Suppressor macrophage (primary cell): ENCODE measurements at places on chromosomes 4 and X.

GRCh38 chr4:152573861-152574260, 38.0 kb upstream of the FBXW7 start:
- no peak for DNase-seq

GRCh38 chrX:131544218-131544617, 344 bp downstream of the OR13H1 start:
- no peak for DNase-seq

DNA sequence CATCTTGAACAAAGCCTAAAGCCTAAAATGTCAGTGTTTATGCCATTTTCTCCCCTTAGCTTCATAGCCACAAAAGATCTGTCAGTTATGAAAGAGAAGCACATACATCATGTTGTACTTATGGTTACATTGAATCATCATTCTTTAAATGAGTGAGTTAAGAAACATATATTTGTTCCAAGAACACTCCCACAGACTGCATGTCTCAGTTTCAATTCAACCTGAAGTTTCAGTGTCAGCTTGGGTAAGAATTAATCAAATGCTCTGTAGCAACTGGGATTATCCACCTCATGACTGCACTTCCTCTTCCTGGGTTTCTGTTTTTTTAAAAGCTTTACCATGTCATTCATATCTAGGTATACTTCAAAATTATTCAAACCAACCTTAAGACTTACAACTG, 3.9 kb upstream of the TMPRSS11B start:
- DNase-seq: peak; percentile 37

DNA sequence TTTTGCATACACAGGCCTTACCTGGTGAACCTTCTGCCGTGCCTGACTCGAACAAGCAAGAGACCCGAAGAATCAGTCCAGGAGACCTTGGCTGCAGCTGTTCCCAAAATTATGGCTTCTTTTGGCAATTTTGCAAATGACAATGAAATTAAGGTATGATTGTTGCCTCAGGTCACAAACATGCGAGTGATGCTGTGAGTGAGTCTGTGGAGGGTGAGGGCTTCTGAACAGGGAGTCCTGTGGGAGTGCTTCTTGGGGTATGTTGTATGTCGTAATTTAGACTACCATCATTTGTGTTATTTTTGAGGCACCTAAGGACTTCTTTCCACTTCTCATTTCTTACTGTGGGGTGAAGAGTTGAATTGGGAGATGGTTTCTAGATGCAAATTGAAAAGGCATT, 32.8 kb downstream of the HTT start:
- no peak for DNase-seq

GRCh38 chr4:112023402-112023950, 121.8 kb upstream of the FAM241A start:
- no peak for DNase-seq

DNA sequence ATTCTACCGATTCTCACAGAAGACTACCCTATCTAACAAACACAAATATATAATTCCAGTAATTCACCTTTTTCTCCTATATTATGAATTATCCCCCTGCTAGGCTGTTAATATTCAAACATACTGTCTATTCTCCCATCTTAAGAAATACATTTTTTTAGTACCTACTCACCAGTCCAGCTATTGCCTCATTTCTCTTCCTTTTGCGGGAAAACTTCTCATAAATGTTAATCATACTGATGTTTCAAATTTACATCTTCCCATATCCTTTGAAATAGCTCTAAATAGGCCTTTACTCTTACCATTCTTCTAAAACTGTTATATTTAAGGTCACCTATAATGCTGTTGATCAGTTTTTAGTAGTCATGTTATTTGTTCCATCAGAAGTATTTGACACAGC, 759.1 kb upstream of the SLIT2 start:
- no peak for DNase-seq

GRCh38 chr4:99998062-99998867, 48.2 kb upstream of the H2AZ1 start:
- peak; percentile 23 for DNase-seq

GRCh38 chr4:176850436-176850835, 57.7 kb upstream of the VEGFC start:
- no peak for DNase-seq

- DNase-seq: peak; percentile 43
Measured at GRCh38 chr4:109559625-109559982, 442 bp upstream of the MCUB start.

DNA sequence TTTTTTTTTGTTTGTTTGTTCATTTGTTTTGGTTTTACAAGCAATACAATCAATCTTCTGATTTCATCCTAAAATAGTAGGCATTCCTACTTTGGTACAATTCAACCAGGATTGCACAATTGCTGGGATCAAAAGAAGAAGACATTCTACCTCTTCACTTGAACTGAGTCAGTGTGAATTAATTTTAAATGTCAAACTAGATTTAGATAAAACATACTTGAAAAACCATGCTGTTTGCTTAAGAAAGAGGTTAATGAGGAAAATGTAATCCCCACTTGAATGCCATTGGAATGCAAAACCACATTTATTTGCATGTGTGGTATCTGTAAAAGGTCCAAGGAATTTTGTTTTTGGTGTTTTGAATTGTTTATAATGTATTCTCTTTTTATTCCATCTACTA, 40.5 kb downstream of the HAND2 start:
- DNase-seq: no peak

DNA sequence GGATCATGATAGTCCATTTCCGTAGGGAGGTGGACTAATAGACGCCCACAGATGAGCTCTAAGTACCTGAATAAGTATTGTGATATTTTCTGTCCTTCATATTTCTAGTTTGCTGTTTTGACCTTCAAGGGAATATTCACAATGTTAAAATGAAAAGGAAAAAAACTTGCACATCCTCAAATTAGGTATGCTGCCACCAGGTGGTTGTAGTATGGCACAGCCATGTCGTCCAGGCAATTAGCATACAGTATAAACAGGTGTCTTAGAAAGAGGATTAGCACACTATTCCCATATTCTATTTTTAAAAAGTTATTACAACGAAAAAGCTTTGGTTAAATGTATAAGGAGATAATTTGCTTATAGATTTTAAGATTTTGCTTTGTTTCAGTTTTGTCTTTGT, 802.0 kb downstream of the RPA4 start:
- peak; percentile 35 for DNase-seq

GRCh38 chr4:10181745-10182445, 65.3 kb upstream of the WDR1 start:
- DNase-seq: no peak

DNA sequence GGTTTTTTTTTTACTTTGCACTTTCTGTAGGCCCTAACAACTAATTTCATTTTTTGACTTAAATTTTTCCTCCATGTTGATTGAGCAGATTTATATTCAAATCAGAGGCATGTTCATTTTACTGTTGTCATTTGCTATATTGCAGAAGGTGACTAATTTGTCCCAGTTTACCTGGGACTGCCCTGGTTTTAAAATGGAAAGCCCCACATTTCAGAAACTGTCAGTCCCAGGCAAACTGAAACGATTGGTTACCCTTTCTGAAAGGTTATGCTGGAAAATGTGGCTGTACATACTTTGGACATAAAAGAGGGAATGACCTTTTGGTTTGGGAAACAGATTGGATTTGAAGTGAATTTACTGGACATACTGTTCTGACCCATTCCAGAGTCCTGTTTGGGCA, 160.0 kb downstream of the SPCS3 start:
- DNase-seq: no peak

GRCh38 chr4:10321931-10322330, 135.3 kb downstream of the ZNF518B start:
- DNase-seq: no peak

- DNase-seq: no peak
Measured at GRCh38 chr4:140344101-140344500, 29.3 kb upstream of the SCOC start.

- no peak for DNase-seq
Measured at GRCh38 chrX:5324546-5324945, 904.1 kb downstream of the NLGN4X start.

GRCh38 chrX:69162361-69162865, 2.8 kb downstream of the PJA1 start:
- no peak for DNase-seq

GRCh38 chr4:44553180-44553579, 98.2 kb downstream of the YIPF7 start:
- no peak for DNase-seq

GRCh38 chr4:167903291-167903721, 189.0 kb upstream of the ANXA10 start:
- DNase-seq: no peak

- no peak for DNase-seq
Measured at GRCh38 chr4:5755161-5755560, 44.2 kb downstream of the EVC start.

DNA sequence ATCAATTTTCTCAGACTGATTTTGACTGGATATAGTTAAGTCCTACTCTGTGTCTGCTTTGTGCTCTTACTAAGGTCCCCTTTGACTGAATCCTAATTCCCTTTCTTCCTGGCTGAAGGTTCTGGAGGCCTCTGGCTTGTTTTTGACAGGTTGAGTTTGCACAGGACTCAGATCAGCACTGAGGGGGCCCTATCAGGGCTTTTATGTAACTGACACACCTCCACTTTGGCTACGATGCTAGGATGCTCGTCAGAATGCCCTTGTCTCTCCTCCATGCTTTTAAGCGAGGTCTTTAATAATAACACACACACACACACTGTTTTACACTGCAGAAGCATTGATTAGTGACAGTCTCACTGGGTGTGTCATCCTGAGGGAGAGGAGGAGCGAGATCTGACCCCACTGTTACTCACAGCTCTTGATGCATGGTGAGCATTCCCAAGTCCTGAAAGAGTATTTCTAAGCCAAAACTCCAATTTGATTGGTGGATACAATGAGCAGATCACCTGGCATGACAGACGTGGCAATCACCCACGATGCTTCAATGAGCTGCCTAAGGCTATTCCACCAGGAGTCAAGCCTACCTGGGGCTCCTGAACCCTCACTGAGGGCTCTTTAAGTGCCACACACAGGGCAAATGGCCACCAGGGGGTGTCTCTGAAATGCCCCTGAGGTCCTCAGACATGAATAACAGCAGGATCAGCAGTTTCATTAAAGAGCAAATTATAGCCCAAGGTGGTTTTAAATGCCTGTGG, 130.4 kb upstream of the CPEB2 start:
- DNase-seq: peak; percentile 38

- DNase-seq: no peak
Measured at GRCh38 chr4:38131371-38132091, 171.3 kb downstream of the PTTG2 start.

DNA sequence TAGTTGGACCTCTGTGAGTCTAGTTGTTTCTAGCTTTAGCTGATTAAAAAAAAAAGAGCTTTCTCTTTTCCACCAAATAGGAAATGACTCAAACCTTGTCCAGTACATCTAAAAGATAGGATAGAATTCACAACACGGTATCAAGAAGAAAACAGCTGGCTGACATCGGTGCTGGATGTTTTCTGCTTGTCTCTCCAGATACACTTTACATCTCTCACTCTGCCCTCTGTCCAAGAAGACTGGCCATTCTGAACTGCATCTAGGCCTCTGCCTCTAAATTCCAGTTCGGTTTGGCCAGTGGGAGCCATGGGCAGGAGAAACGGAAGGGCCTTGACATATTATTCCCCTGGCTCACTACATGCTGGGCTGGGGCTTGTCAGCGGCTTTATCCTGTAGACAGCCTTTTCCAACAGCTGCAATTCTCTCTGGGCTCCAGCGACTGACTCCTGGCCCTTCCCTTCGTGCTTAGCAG, 57.3 kb upstream of the SHISA3 start:
- DNase-seq: no peak

- no peak for DNase-seq
Measured at GRCh38 chrX:18725310-18725943, 18.0 kb downstream of the PPEF1 start.

DNA sequence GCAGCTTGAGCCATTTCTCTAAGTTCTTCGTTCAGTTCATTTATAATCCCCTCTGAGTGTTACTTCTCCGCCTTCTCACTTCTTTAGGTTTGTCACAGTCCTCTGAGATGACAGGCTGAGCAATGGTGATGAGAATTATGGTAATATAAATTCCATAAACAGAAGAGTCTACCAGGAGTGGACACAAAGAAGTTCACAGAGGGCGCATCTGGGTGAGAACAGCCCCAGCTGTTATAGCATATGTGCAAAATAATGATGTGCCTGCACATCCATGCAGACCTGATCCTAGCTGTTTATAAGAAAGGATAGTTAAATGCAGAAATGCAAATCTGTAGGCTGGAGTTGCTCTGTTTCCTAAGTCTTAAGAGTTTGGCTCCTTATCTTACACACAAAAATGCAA, 377.5 kb downstream of the KCNIP4 start:
- DNase-seq: no peak

DNA sequence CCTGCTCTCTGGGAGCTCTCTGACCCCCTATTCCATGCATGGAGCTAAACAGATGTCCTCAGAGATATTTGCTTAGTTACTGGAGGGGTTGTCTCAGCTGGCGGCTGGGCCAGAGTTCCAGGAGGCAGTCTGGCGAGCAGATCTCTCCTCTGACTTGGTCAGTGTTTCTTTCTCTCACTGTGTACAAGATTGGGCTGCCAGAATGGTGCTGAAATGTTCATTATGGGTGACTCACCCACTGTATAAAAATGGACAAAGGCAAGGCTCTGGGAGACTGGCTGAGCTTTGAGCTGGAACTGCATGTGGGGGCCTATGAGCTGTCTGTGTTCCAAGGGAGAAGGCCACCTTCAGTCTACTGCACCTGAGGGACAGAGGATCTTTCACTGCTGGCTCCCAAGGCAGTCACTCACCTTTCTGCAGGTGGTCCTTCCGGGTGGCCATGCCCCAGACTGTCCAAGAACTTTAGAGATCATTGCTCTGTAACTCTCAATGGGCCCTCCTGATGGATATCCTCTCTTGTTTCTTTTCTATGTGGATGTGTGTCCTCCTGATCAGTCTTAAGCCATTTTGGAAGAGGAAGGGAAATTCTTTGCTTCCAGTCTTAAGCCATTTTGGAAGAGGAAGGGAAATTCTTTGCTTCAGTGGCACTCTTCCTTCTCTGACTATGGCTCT, 88.2 kb downstream of the CFAP299 start:
- no peak for DNase-seq

- no peak for DNase-seq
Measured at GRCh38 chr4:40937140-40937725, 187.5 kb downstream of the NSUN7 start.

- no peak for DNase-seq
Measured at GRCh38 chr4:24108567-24108966, 218.7 kb upstream of the PPARGC1A start.

GRCh38 chr4:76856243-76857073, 41.5 kb downstream of the SOWAHB start:
- DNase-seq: no peak

DNA sequence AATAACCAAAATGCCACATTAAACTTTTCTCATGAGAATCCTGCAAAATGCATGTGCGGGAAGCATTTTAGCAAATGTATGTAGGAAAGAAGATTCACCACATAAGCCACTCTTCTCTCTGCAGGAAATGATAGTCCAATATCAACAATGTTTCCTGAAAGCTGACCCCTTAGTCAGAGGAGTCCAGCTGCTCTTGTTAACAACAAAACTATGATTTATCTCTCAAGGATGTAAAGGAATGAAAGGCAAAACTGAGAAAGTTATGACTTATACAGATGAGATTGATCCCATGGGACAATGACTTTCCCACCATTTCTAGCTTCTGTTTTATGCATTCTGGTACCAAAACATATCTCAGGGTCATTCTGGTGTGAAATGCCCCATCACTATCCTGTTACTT, 125.0 kb upstream of the EDNRA start:
- no peak for DNase-seq
